ENCODE measurements at places on chromosomes 3 and 15.

DNA sequence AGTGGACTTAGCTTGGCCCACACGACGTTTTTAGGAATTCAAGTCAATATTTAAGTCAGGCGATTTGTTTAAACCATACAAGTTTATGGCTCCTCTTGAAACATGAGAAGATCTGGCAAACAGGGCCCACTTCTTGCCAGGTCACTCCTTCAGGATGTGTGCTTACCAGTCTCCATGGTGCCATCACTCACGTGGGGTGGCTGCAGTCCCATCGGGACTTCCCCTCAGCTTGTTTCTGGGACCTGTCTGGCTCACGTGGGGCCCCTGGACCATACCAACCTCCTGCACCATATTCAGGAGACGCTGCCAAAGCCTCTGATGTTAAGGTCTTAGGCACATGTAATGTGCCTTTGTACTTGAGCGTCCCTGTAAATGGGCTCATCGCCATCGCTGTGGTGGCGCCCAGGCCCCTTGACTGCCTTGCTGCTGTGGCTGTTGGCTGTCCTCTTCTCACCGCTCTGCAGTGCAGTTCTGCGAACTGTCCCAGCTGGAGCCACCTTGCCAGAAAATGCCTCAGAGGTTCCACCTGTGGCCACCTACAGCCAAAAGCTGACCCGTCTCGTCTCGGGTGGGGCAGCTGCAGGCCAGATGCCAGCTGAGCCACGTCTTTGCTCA is 8.9 kb downstream of the MCM2 start:
- no peak for DNase-seq

GRCh38 chr3:51378065-51378464 is 7.0 kb upstream of the MANF start:
- DNase-seq: no peak

GRCh38 chr3:80010021-80010571 is 242.3 kb upstream of the ROBO1 start:
- no peak for DNase-seq

DNA sequence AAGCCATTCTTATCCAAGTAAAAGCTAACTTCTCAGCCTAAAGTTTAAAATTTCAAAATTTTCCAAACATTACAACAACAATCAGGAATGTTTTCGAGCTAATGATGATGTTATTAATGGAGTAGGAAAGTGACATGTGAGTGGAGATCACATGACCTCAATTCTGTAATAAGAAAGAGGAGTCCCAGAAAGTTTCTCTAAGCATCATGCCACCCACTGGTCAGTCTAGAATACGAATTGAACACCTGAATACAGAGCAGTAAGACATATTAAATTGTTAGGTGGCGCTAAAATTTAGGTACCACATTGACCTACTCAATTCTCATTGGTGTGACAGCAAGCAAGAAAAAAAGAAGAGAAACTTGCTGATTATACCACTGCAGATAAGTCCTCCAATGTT is 163.9 kb downstream of the DCLK3 start:
- DNase-seq: no peak

DNA sequence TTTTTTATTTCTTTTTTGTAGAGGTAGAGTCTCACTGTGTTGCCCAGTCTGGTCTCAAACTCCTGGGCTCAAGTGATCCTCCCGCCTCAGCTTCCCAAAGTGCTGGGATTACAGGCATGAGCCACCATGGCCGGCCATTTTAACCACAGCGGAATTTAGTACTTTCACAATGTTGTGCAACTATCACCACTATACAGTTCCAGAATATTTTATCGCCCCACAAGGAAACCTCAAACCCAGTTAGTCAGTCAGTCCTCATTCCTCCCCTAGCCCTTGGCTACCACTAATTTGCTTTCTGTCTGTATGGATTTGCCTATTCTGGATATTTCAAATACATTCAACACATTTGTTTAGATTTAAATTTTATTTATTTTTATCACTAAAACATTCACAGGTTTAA is 15.5 kb upstream of the HOMER2 start:
- DNase-seq: peak; percentile 52

DNA sequence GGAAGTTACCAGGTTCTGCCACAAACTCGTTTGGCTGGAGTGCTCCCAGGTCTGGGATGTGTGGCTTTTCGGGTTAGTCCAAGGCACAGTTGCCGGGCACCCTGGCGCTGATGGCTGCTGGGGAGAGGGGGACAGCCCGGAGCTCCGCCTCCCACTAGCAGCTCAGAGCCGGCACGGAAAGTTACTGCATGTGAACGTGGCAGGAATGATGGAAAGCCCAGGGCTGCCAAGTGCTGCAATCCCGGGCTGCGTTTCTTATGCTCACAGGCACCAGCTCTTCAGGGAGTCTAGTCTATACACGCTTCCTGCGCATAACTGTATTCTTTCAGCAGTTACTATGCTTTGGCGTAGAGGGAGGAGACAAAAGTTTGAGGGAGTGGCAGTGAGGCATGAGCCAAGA is 141.8 kb upstream of the ICE2 start:
- no peak for DNase-seq

GRCh38 chr3:128372281-128372680 is 94.4 kb downstream of the DNAJB8 start:
- DNase-seq: no peak

DNA sequence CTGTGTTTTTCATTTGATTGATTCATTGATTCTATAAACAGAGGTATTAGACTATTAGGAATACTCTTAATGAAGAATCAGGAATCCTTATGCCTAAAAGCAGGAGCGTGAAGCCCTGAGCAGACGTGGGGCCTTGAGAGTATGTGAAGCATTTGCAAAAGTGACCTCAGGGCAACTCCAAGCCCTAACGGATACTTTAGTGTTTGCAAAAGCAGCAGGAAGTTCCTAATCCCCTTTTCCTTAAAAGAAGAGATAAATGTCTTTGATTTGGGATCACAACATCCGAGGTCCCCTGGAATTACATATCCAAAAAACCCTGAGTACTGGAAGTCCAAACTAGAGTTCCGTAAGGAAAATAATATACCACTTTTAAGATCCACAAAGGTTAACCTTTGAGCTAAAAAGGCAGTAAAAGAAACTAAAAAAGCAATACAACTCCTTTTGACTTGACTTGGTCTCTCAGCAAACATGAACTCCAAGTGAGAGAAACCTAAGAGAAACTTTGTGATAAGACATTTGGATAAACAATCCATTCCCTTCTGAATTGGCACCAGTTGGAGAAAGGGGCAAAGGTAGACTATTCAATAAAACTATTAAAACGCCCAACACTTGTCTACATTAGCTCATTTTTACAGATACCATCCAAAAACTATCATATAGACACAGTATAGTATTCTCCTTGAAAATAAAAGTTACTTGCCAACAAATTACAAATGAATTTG is 27.4 kb downstream of the PRTG start:
- DNase-seq: no peak

DNA sequence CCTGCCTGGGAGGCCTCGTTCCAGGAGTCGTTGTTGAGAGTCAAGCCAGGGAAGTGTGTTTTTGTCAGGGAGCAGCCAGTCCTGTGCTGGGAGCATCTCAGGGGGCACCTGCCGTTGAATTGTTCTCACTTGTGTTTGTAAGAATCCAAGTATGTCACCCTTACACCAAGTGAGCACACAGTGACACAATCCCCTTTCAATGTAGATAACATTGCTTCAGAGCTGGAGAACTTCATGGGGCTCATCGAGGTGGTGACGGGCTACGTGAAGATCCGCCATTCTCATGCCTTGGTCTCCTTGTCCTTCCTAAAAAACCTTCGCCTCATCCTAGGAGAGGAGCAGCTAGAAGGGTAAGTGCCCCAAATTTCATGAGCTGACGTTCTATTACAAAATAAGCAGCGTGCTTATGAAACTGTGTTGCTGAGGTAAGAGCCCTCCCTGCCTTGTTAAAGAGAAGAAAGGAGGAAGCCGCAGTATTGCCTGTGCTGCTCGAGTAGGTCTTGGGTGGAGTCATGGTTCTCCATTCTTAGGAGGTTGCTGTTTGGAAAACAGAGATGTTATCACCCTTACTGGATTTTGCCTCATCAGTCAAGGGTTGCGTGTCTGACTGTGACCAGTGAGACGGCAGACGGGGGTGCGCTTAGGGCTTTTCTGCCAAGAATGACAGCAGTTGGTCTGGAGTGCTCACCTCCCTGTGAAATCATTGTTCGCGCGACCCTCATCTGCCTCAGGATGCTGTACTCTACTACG is 108.1 kb downstream of the PGPEP1L start:
- no peak for DNase-seq

DNA sequence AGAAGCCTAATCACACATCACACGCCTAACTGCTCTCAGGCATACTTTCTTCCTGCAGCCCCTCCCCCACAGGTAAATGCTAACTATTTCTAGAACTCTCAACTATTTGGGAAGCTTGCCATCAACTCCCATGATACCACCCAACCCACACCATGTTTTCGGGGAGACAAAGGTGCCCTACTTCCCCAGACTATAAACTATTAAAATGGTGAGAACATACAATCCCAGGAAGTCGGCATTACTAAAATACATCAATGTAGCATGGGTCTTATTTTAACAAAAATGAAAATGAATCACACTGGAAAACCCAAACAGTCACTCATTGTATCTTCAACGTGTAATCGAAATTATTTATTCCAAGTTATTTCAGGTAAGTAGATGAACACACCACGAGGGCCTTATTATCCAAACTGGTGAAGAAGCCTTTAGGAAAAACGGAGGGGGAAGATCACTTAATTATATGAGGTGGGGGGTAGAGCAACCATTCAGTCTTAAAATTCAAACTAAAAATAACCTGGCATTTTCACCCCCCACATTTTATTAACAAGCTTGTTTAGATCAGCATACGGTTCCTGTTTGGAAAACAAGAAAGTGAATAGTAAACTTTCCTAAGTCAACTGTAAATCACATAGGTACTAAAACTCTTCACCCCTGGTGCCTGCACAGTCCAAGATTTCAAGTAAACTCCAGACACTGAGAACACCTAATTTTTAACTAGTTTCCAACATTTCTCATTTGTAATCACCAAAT is 1.9 kb downstream of the TBL1XR1 start:
- DNase-seq: no peak

DNA sequence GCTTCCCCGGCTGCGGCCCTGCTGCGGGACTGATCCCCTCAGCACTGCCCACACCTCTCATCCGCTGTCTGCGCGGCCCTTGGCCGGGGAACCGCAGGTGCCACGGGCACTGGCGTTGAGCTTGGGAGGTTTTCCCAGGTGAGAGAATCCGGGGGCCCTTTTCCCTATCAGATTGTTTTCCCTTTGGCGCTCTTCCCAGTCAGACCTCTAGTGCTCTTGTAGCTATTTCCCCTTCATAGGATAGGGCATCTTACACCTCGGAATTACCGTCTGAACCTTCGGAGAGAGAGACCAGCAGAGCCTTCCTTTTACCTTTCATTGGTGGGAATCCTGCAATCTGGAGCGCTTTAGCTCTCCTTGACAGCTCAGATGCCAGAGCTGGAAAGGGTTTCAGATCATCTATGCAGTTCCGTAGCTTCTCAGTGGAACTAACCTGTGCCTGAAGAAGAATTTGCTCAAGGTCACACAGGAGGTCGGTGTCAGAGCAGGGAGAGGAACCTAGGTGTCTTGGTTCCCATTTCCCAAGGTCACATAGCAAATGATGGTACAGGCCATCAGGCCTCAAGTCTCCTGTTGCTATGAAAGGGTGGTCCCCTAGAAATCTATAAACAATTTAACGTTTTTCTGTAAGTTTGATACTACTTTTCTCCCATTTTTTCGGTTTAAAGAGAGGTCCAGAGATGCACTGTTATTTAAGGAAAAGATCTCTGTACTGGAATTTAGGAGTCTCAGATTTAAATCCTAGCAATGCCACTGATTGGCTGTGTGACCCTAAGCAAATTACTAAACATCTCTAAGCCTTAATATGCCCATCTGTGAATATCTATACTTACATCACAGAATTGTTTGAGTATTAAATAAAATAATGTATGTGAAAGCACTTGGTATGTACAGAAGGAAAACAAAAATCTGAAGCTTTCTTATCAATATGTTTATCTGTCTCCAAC is 916 bp downstream of the IDH3A start:
- DNase-seq: no peak

Data from fibroblast of skin of left quadriceps (primary cell).